Motor neuron (in vitro differentiated cells): ENCODE measurements at places on chromosomes 12 and 14.

DNA sequence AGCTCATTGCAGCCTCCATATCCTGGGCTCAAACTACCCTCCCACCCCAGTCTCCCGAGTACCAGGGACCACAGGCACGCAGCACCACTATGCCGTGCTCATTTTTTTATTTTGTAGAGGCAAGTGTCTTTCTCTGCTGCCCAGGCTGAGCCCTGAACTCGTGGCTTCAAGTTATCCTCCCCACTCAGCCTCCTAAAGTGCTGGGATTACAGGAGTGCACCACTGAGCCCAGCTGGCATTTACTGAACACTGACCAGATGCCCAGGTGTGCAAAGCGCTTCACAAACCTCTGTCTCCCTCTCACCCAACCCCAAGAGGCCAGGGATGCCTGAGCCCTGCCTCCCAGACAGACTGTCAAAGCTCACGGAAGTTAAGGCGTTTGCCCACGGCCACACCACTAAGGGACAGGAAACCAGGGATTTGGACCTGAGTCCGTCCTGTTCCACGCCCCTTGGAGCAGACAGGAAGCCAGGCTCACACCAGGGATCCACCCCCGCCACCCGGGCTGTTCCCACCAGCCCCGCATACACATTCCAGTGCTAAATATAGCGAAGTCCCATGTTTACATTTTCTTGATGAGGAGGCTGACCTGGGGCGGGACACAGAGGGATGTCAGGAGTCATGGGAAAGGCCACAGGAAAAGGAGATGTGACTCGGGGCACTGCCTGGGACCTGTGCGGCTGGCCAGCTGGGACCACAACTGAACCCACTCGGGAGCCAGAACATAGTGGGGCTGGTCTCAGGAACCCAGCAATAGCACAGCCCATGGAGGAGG, 51.2 kb downstream of the TESC start:
- ATAC-seq: peak; percentile 12

GRCh38 chr12:22477166-22477893, 67.0 kb downstream of the C2CD5 start:
- ATAC-seq: no peak

- no peak for ATAC-seq
These were observed 40.7 kb downstream of the WNK1 start for GRCh38 chr12:793037-793436.

- ATAC-seq: no peak
These were observed 189.7 kb downstream of the ETV6 start for GRCh38 chr12:11839091-11839641.
